Ovary (tissue), 10 donors: ENCODE measurements at places on chromosomes 3 and 15. TPM values are rescaled to one million over a fixed set of nuclear protein-coding genes. Genes with fewer than 3 reads are reported as not detected.

Gene LRRIQ4
- total RNA-seq, result 0.43 TPM

Gene SERINC4
- total RNA-seq, result 0.18 TPM

Gene COL8A1
- total RNA-seq, result 8.9 TPM

Gene TIGIT
- 0.28 TPM for total RNA-seq

Gene ZNF860
- total RNA-seq, result 0.80 TPM

Gene DAPK2
- 1.3 TPM for total RNA-seq

Gene FBXO45
- 3.8 TPM for total RNA-seq

Gene ADIPOQ
- total RNA-seq, result 1.1 TPM

Gene WNT5A
- total RNA-seq, result 18.3 TPM

Gene VILL
- 12.9 TPM for total RNA-seq

Gene RPUSD2
- 13.0 TPM for total RNA-seq

Gene IRAK2
- 1.5 TPM for total RNA-seq

Gene AMIGO3
- total RNA-seq, result not detected

Gene GREM1
- total RNA-seq, result not detected

Gene GOLGA8S
- total RNA-seq, result 0.36 TPM

Gene PLCH1
- total RNA-seq, result 0.23 TPM

Gene NOX5
- 0.45 TPM for total RNA-seq

Gene TMC3
- total RNA-seq, result not detected

Gene ATOSA
- total RNA-seq, result 21.3 TPM

Gene UMPS
- total RNA-seq, result 39.5 TPM

Gene CPNE9
- total RNA-seq, result not detected

Gene SMCO1
- total RNA-seq, result not detected

Gene MITF
- 19.7 TPM for total RNA-seq

Gene TMEM212
- not detected for total RNA-seq

Gene RAB6B
- total RNA-seq, result 6.0 TPM

Gene KCNMB3
- 0.92 TPM for total RNA-seq

Gene CFAP91
- 21.3 TPM for total RNA-seq

Gene CCNB2
- total RNA-seq, result not detected

Gene SPINK8
- total RNA-seq, result not detected

Gene SGO1
- total RNA-seq, result 0.20 TPM

Gene ECE2
- not detected for total RNA-seq

Gene PARP15
- 1.8 TPM for total RNA-seq

Gene GADL1
- total RNA-seq, result not detected

Gene GNB5
- total RNA-seq, result 87.9 TPM

Gene RPS27L
- 95.0 TPM for total RNA-seq

Gene P3H2
- total RNA-seq, result 22.8 TPM

Gene MUC20
- total RNA-seq, result 12.8 TPM

Gene UACA
- total RNA-seq, result 62.0 TPM

Gene MEGF11
- 11.4 TPM for total RNA-seq

Gene ETV5
- 9.7 TPM for total RNA-seq

Gene MUSTN1
- 2.9 TPM for total RNA-seq

Gene CLDN1
- 258 TPM for total RNA-seq

Gene LRRK1
- 27.3 TPM for total RNA-seq

Gene CCDC174
- total RNA-seq, result 27.7 TPM

Gene MUC4
- not detected for total RNA-seq

Gene C3orf22
- not detected for total RNA-seq

Gene TMEM45A
- total RNA-seq, result 6.7 TPM

Gene ALDH1L1
- 49.4 TPM for total RNA-seq

Gene SNX22
- total RNA-seq, result 0.20 TPM

Gene DNAH12
- 0.92 TPM for total RNA-seq

Gene GOLGA8T
- total RNA-seq, result 0.24 TPM

Gene CEP97
- 9.6 TPM for total RNA-seq

Gene SPESP1
- total RNA-seq, result 1.5 TPM

Gene LYZL4
- total RNA-seq, result not detected

Gene TRIM42
- not detected for total RNA-seq

Gene SLC2A2
- total RNA-seq, result not detected

Gene RARB
- total RNA-seq, result 9.4 TPM

Gene DNASE1L3
- 0.80 TPM for total RNA-seq

Gene DZIP3
- total RNA-seq, result 7.2 TPM

Gene AMOTL2
- 20.5 TPM for total RNA-seq
